ENCODE measurements at places on chromosomes 6 and 20.
A peak's percentile ranks its signal among the peaks of the same experiment; 100 is the strongest.

GRCh38 chr6:24981386-24981760 is 45.6 kb upstream of the RIPOR2 start:
- no peak for DNase-seq

DNA sequence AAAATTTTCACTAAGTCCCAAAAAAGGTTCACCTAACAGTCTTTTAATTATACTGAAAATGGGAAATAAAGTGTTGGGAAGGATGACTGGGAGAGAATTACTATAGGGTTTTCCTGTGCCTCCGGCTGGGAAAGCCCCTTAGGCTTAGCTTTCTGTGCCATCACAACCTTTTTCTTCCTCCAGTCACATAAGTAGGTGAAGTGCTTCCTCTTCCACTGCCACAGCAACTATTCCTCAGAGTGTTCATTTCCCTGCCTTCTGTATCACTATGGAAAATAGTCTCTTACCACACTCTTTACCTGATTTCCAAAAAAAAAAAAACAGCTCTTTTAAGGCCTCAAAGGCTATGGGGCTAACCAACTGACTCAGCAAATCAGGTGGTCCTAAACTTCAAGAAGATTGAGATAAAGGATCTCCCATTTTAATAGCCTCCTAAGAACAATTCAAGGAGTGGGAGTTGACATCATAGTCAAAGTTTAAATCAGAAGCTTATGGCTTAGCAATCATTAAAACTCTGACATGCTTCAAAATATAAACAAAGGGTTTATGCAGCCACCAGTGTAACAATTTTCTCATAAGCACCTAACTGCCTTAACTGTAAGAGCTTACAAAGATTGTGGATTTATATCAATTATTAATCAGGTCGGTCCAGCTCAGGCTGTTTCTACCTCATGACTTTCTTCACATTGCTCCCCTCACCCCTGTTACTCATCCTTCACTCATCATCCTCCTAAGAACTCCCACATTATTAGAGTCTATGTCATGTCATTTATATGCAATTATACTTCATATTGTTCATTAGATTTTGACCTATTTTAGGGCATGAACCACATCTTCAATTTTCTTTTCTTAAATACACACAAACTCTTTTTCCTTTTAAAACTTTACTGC is 95.3 kb downstream of the RNGTT start:
- no peak for DNase-seq

DNA sequence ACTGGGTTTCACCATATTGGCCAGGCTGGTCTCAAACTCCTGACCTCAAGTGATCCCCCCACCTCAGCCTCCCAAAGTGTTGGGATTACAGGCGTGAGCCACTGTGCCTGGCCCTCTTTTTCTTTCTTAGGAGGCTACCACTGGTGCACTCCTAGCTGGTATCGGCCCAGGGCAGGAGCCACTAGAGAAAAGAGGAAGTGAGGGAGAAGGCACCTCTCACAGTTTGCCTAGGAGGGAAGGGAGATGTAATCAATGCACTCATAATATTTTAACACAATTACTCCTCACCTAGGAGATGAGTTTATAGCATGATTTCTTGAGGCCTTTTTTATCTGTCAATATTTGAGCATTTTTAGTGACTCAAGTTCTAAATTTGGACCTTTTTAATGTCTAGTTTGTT is 189.0 kb upstream of the SOX4 start:
- DNase-seq, result no peak

DNA sequence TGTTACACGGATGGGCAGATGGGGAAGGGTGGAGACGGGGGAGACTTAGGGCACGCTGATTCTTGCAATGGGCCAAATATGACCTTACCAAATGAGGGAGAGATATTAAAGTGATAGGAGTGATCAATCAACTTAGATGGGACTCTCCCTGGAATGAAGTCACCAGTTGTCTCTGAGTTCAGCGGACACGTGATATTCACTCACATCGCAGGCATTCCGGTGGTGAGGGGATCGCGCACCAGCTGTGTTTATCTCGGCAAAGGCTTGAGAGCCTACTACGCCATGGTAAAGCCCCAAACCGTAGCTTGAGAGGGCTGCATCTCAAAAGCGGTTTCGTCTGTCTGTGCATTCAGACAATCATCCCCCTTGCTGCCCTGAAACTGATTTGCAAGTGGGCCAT is 5.5 kb downstream of the BMP7 start:
- no peak for DNase-seq

DNA sequence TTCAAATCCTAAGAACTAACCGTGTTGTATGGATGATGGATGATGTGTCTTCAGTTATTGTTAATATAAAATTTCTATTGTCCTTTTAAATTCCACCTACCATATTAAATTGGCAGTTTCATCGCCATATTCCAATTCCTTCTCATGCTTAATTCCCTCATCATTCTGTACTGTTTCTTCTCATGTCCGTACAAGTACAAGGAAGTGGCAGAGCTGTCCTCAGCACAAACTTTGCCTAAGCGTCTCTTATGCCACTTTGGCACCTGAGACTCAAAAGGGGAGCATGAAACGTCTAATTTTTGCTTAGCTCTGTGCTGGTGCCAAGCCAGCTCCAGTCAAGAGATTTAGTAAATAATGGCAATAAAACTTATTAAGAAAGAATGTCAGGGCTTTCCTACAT is 158.2 kb upstream of the LAMA2 start:
- DNase-seq, result no peak

DNA sequence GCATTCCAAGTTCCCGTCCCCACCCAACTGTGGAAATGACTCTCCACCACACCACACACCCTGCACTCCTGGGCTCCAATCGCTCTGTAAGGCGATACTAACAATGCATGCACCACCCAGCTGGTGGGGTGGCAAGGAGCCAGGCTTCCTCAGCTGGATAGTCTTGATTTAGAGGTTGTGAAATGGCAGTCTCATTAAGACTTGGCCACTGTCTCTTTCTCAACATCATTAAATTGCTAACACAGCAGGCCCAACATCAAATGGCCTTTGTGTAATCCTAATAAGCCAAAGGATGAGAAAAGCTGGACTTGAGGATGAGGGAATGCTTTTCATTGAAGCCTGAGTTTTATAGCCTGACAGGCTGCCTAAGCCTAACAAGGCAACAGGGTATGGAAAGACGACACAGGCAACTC is 223.7 kb downstream of the GMDS start:
- no peak for DNase-seq

GRCh38 chr6:8234321-8234720 is 132.0 kb upstream of the EEF1E1 start:
- DNase-seq, result no peak

- DNase-seq, result peak; percentile 49
These were observed 27.2 kb downstream of the UBE2V1 start for GRCh38 chr20:50085481-50086365.

GRCh38 chr6:146301764-146302163 is 241.9 kb upstream of the RAB32 start:
- no peak for DNase-seq

GRCh38 chr20:63745424-63745805 is 5.8 kb downstream of the SLC2A4RG start:
- no peak for DNase-seq

- no peak for DNase-seq
These were observed 15.3 kb downstream of the ZBTB46 start for GRCh38 chr20:63815615-63816253.

GRCh38 chr6:161843066-161843465 is 569.2 kb upstream of the AGPAT4 start:
- no peak for DNase-seq

GRCh38 chr6:97077380-97077779 is 152.9 kb downstream of the KLHL32 start:
- DNase-seq, result no peak

DNA sequence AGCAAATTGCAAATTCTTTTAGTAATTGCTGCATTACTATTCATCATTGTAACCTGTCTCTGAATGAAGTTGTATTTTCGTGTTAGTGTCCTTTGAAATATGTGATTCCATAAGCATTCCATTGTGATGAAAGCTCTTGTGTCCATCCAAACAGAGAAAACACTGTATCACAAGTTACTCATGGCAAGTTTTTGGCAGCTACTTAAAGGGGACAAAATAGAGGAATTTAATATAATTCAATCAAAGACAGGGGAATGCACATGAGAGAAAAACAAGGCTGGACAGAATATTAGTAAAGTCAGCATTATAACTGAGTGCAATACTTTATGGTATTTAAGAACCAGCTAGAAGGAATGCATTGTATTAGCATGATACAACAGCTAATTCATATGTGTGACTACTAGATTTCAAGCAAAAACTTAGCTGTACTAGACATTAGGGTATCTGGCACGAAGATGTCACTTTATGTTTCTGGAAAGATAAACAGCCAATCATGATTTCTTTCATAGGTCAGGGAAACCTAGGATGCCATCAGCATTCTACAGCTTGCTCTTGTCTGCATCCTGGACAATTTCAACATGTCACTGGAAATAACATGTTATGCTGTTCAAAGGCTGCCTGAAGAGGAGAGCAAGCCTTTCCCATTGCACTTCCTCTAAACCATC is 270.6 kb upstream of the MARCKS start:
- DNase-seq, result no peak

DNA sequence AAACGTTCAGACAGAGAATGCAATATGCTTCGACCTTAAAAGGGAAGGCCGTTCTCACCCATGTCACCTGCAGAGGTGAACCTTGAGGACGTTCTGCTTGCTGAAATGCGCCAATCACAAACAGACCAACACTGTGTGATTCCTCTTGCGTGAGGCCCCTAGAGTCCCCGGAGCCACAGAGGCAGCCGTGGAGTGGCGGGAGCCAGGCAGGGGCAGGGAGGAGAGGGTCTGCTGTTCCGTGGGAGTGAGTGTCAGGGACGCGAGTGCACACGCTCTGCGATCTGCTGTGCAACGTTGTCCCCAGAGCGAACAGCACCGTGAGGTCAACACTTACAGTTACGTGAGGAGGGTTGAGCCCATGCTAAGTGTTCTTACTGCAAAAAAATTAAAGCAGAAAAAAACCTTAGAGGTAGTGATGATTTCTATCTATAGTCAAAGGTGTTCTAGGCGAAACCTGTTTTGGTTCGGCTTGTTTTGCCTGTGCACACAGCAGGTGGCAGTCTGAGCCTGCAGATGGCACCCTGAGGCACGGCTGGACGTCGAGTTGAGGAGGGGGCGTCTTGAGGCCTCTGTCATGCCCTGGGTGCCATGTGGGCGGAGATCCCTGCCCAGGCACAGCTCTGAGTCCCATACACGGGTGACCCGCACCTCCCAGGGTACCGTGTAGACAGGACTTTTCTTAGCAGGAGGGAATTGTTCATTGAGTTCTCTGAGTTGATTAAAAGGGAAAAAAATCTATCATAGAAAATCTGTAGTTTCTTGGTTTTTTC is 71.7 kb upstream of the FRMD1 start:
- no peak for DNase-seq

- no peak for DNase-seq
These were observed 556.2 kb downstream of the RFPL4B start for GRCh38 chr6:112903361-112903760.

DNA sequence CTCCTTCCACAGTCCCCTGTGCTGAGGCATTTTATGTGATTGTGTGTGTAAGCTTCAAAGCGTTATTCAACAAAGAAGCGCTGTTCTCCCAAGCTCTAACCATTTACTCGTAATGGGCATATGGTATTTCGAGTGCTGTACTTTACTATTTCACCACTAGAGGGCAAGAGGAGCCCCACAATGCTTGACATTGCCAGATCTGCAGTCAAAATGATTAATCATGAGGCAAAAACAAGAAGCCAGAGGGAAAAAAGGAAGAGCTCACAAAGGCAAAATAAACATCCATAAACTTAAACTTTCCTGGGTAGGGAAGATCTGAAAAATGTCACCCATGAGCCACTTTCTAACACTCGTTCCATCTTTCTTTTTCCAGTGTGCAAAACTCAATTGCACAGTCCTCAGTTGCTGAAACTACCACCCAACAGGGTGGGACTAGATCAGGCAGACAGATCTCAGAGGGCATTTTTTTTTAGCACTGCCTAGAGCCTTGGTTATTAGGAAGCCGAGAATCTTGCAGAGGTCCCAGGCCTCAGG is 215.0 kb upstream of the PLCB4 start:
- peak; percentile 2 for DNase-seq

- DNase-seq, result no peak
These were observed 51.7 kb downstream of the PROKR2 start for GRCh38 chr20:5264807-5265661.

- DNase-seq, result no peak
These were observed 126.0 kb downstream of the MTHFD1L start for GRCh38 chr6:150991487-150991886.

- DNase-seq, result no peak
These were observed 64.3 kb downstream of the TTI1 start for GRCh38 chr20:37968841-37969401.

GRCh38 chr20:45300961-45301360 is 5.7 kb upstream of the RBPJL start:
- DNase-seq, result peak; percentile 78

- no peak for DNase-seq
These were observed 81.4 kb downstream of the WDR27 start for GRCh38 chr6:169620171-169621130.

- DNase-seq, result no peak
These were observed 30.8 kb downstream of the KDM1B start for GRCh38 chr6:18186033-18186432.

GRCh38 chr20:50356962-50357782 is 153.0 kb upstream of the PTPN1 start:
- no peak for DNase-seq

DNA sequence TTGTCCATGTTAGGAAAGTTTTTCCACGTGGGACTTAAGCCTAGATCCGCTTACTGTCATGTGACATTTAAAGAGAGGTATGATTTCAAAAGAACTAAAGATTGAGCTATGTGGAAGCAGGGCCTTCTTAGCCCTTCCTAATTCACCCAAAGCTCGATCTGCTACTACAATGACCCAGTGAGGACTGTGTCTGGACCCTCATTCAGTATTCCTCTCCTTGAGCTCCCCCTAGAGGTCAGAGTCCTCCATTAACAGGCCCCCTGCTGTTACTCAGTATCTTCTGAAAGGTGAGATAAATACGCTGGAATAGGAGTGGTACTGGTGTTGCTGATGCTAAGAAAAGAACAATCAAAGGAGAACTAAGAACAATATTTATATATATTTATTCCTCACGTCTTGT is 414.0 kb downstream of the GJA1 start:
- peak; percentile 61 for DNase-seq

DNA sequence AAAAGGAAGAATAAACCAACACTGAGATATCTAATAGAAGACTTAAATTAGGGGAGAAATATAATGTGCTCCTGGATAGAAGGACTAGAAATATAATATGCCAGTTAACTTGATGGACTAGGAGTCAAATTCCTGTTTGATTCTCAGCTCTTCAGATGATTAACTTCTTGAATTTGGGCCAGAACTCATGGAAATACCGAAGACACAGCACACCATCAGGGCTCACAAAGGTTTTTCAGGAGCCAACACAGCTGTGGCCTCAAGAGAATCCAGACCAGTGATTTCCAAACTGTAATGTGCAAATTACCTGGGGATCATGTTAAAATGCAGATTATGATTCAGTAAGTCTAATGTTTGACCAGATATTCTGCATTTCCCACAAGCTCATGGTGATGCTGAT is 33.8 kb upstream of the LRRC1 start:
- no peak for DNase-seq

- DNase-seq, result no peak
These were observed 42.0 kb upstream of the MAP3K4 start for GRCh38 chr6:160949531-160949930.

GRCh38 chr6:13372688-13373487 is 44.6 kb upstream of the TBC1D7 start:
- no peak for DNase-seq
